ENCODE measurements at places on chromosomes 12 and 14.

DNA sequence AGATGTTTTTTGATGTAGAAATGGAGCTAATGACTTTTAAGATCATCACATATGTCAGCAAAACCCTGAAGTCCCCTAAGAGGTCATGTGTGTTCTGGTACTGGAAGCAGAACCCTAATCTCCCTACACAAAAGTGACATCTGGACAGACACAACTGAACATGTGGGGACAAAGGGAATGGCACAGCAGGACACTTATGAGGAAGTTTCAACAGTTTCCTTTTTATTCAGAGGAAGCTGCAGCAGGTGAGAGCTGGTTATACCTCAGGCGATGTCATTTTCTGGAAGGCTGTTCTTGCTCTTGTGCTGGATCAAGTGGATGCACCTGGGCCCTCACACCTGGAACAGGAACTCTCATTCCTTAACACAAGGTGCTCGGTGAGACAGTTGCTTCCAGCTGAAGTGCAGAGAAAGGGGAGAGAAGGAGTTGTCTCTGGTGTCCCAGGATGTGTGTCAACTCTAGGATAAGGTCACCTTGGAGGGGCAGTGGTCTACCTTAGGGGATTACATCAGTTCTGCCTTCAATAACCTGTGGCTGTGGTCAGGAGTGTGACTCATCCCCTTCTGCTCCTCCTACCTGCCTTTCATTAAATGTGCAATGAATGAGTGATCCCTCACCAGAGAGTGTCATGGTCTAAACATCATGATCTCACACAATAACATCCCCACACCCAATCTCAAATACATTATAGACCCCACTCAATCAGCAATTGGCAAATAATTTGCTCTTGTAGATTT, 463.4 kb downstream of the TMEM121 start:
- peak; percentile 49 for DNase-seq

DNA sequence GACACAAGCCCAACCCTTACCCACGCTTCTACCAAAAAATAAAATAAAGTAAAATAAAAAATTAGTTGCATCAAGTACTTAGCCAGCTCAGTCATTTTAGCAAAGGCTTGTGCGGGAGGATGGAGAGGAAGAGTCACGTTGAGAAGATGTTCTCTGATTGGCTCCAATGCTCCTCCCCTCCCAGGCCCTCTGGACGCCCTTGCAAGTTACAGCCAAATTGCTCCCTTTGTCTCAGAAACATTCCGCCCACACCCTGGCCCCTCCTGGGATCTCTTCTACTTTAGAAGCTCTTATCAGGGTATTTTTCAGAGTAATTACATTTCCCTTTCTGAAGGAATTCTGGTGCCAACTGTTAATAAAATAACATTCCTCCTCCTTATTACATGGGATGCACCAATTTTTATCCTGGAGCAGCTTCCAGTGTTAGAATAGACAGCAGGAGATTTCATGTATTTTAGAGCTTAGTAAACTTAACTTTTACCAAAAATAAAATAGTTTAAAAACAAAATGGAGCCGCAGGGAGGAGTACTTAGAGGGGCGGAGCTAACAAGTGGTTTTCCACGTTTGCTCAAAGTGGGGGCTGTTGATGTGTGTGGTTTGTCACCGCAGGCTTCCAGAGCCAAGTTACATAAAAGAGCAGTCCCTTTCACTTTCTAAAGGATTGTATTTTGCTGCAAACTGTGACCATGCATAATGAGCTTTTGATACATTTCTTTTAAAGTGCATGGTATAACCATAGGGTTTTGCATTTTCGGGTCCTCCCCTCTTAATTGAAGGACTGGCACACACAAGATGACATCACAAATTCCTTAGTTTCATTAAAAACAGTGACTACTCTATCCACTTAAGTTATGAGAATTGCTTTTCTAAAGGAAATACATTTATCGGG, 71.7 kb upstream of the RAP1B start:
- DNase-seq: peak; percentile 65

DNA sequence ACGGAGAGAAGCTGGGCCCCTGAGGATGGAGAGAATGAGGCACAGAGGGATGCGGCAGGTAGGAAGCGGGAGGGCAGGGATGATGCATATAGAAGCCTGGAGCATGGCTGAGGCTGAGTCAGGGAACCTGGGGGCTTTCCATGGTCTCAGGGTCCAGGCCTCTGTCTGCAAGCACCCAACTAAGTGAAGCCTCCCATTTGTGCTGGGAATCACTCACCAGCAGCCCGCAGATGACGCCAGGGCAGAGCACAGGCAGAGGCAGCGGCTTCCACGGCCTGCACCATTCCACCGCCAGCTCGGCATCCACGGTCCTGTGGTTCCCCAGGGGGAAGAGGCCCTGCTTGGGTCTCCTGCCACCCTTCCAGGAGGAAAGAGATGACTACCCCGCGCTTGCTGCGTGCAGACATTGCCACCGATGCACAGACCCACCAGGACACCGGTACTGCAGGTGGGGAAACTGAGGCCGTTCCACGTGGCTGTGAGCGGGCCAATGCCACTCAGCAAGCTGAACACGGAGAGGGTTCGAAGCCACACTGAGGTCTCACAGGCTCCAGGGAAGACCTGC, 75.5 kb downstream of the NCOR2 start:
- DNase-seq: no peak

DNA sequence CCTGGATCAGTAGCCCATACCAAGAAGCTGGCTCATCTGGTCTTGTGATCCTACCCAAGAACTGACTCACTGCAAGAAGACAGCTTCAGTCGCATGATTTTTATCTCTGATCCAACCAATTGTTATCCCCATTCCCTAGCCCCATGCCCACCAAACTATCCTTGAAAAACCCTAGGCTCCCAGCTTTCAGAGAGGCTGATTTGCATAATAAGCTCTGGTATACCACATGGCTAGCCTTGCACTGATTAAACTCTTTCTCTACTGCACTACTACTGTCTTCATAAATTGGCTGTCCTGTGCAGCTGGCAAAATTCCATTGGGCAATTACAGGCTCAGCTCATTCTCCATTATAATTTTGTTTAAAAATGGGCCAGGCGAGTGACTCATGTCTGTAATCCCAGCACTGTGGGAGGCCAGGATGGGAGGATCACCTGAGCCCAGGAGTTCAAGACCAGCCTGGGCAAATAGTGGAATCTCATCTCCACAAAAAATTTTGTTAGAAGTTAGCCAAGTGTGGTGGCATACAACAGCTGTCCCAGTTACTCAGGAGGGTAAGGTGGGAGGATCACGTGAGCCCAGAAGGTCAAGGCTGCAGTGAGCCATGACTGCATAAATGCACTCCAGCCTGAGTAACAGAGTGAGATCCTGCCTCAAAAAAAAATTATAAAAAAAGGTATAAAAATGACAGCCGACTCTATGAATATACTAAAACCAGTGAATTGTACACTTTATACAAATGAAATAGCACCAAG, 76.7 kb upstream of the EIF5 start:
- no peak for DNase-seq

DNA sequence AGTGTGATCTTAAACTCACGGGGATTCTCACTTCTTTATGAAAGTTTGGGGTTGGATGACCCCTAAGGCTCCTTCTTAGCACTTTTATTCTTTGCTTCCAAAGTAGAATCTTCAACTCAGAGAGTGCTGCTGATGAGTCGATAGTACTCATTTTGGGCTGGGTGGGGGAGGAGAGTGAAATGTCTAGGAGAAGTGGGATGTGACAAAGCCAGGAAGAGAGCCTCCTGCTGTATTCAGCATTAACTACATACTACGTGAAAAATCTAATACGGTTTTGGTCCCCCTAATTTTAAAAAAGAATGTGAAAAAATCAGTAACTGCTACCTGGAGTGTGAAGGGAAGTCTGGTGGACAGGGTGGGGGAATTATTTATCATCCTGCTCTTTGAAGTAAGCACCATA, 148.3 kb downstream of the SAMD4A start:
- no peak for DNase-seq

All from CD4-positive, alpha-beta T cell treated with Interleukin-6 for 4 hours (primary cell).